ENCODE measurements at places on chromosomes 7 and 10. TPM values are rescaled to one million over a fixed set of nuclear protein-coding genes. Genes with fewer than 3 reads are reported as not detected.
A peak's percentile ranks its signal among the peaks of the same experiment; 100 is the strongest.

GRCh38 chr7:40095230-40095629 is 39.2 kb downstream of the MPLKIP start:
- peak; percentile 21 for DNase-seq

- DNase-seq, result peak; percentile 35
These were observed 785 bp downstream of the WDR86 start for GRCh38 chr7:151408839-151409666.

GRCh38 chr7:134371536-134371935 is 54.8 kb upstream of the SLC35B4 start:
- DNase-seq, result no peak

- DNase-seq, result no peak
These were observed 300.0 kb upstream of the SP8 start for GRCh38 chr7:21086688-21087087.

- DNase-seq, result peak; percentile 69
These were observed 12.4 kb downstream of the GNAT3 start for GRCh38 chr7:80499350-80499953.

CYP3A5 gene
- 25.8 TPM for total RNA-seq

GRCh38 chr10:119273413-119273812 is 66.0 kb downstream of the GRK5 start:
- no peak for DNase-seq

DNA sequence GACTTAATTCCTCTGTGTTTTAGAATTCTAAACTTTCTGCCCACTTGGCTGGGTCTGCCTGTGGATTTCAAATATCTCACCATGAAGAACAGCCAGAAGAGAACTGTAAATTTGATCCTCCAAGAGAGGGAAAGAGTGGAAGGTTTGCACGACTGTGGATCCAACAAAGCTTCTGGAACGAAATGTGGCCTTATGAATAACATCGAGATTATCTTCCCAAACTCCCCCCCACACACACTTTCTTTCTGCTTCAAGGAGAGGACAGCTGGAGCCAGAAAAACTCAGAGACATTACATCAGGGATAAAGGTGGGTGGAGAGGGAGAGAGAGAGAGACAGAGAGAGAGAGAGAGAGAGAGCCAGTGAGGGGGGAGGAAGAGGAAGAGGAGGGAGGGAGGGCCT is 570.1 kb upstream of the MGMT start:
- peak; percentile 60 for DNase-seq

DNA sequence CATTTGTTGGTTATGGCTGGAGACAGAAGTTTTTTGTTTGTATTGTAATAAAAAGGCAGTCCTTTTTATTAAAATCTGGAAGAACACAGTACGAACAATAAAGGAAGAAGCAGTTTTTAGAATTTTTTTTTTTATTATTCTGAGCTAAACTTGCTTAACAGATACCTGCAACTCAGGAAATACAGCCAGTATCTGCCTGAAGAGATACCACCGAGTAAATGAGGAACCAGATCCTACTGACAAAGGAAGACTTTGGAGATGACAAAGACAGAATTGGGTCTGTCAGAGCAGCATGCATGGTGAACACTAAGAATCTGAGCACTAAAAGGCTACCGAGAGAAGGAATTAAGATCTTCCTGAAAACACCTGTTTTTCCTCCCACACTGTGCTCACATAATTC is 1335.9 kb upstream of the SORCS1 start:
- DNase-seq, result no peak

GRCh38 chr10:104054430-104054829 is 31.2 kb downstream of the COL17A1 start:
- no peak for DNase-seq

DNA sequence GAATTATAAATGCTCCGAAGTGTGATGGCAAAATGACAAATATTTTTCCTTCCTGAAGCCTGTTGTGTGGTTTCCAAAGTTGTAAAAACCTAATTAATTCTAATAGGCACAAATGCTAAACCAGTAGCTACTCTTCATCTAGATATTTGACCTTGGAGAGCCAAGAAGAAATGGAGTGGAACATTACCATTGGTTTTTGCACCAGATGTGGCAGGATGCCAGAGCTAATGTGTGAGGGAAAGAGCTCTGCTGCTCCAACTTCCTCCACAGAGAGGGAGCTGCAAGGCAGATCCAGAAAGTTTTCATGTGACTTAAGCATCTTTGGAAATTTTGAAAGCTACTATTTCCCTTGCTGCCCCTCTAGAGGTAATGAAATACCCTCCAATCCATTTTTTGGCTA is 65.1 kb upstream of the HPS1 start:
- no peak for DNase-seq

MTG1 gene
- total RNA-seq, result 40.4 TPM

- DNase-seq, result no peak
These were observed 20.2 kb upstream of the TRPV6 start for GRCh38 chr7:142905759-142906158.

DNA sequence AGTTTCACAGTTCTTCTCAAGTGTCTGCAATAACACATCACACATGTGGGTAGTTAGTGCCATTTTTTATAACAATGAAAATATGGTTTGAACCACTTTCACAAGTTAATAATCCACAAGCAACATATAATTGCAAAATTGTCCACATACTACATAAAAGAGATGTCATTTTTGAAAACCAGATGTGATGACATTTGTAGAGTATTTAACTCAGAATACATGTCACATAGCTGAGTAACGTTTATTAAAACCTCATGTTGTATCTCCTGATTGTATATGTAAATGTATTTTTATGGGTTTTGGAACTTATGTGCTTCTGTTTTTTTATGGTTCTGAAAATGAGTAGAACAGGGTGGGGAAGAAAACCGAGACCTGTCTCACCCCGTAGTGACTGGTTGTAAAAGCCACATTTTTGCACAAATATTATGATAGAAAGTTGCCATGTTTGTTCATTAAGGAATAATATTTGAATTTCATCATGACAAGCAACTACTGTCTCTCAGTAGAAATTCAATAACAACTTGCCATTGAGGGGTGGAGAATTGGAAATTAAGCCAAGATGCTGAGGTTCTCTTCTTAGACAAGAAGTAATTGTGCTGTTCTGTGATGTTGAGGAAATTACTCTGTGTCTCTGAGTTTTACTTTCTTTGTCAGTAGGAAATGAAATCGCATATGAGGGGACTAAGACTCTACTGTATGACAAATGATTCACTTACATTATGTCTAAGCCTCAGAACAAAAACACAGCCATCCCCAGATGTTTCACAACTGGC is 29.2 kb upstream of the EGFR start:
- no peak for DNase-seq

PRLHR gene
- 1.4 TPM for total RNA-seq

TCF7L2 gene
- 45.0 TPM for total RNA-seq

DNA sequence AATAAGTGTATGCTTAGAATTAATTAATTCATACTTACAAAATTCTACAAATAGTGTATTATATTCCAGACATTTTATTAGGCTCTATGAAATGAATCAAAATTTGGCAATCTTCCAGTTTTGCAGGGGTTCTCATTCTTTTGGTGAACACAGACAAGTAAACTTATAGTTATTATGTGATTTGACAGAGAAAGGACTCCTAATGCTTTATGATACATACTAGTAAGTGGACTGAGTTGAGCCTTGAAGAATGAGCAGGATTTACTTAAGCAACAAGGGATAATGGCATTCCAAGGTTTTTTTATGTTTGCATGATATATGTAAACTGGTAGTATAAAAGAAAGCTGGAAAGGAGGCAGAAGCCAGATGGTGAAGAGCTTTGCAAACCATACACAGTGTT is 145.7 kb upstream of the FERD3L start:
- DNase-seq, result peak; percentile 20

GRCh38 chr10:93106631-93107072 is 33.0 kb downstream of the CYP26A1 start:
- no peak for DNase-seq

GRCh38 chr7:8585591-8585990 is 152.2 kb downstream of the NXPH1 start:
- DNase-seq, result no peak

DNA sequence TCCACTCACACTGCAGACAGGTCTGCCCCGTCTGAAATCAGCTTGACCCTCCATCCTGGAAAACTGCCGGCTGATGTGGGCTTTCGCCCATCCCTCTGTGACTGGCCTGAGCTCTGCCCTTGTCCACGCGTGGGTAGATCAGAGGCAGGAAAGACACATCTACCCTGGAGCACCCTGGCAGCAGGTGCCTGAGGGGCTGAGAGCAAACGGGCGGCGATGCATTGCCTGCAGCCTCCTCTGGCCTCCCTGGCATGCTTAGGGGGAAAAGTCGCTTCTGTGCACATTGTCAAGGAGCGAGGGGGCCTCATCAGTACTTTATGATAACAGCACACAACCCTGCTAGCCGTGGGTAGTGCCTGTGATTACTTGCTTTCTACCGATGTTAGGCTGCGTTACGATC is 109.4 kb downstream of the ADARB2 start:
- no peak for DNase-seq

- no peak for DNase-seq
These were observed 662.5 kb downstream of the POM121L12 start for GRCh38 chr7:53697913-53698312.

DNA sequence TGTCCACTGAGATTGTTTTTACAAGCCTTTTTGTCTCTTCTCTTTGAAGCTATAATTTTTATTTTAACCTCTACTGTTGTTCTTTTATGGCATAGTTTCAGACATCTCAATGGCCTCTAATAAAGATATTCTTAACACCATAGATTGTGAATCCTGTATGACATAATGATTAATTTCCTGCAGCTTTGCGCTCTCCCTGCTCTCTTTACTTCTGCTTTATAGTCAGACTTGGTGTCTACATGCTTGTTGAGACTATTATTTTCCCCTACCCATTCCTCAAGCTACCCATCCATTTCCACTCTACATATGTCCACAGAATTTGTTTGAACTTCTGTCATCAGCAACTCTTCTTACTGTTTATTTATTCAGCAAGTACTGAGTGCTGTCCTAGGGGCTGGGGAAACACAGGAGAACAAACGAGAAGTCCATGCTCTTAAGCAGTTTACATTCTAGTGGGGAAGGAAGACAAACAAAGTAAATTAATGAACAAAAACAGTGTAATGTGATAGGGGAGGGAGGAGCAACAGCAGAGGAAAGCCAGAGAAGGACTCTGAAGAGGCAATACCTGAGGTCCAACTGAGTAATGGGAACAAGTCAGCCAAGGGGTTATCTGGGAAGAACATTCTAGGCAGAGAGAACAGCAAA is 110.1 kb downstream of the CDK14 start:
- no peak for DNase-seq

TMEM270 gene
- not detected for total RNA-seq

- DNase-seq, result peak; percentile 60
These were observed 140.9 kb downstream of the ADCYAP1R1 start for GRCh38 chr7:31192986-31193385.

DNA sequence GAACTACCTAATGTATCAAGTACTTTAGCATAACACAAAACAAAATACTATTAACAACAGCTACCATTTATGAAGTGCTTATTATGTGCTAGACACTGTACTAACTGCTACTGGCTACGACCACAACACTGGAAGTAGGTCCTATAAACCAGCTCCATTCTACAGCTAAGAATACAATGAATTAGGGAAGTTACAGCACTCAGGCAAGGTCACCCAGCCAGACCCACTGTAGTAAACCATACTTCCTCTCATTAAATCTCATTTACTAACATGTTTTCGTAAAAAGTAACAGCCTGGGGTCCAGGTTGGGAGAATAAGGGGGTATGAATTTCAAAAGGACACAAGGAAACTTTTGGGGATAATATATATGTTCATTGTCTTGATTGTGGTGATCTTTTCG is 25.4 kb downstream of the NAPEPLD start:
- no peak for DNase-seq

UCMA gene
- 3.9 TPM for total RNA-seq

DNA sequence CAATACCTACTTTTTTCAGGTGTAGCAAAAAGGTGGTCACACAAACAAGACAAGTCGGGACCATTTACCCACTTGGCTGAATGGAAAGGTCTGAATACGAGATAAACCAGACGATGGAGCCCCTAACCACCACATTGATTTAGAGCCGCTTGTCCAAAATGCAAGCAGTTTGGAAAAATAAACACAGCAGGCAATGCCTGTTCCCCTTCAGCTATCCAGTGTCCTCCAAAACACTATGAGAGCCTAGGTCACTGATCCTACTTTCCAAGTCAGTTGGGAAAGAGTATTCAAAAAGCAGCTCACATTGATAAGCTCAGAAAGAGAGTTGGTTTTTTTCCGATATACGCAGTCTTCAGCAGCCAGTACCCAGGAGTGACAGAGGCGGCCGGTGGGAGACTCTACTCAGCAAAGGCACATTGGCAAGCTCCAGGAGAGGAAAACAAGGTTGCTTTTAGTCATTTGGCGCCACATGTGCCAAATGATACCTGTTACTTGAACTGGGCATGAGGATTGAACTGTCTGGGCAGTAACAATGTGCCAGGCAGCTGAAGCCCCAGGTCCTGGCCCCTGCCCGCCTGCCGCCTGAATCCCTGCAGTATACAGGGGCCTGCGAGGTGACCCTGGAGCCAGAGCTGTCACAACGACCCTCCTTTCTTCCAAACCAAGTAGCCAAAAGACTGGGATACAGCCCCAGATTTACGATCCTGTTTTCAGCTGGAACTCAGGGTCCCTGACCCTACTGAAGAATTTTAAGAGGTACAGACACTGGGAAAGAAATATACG is 109.8 kb downstream of the PIP4K2A start:
- no peak for DNase-seq

GRCh38 chr10:76732306-76732705 is 905.3 kb downstream of the KCNMA1 start:
- DNase-seq, result no peak

DNA sequence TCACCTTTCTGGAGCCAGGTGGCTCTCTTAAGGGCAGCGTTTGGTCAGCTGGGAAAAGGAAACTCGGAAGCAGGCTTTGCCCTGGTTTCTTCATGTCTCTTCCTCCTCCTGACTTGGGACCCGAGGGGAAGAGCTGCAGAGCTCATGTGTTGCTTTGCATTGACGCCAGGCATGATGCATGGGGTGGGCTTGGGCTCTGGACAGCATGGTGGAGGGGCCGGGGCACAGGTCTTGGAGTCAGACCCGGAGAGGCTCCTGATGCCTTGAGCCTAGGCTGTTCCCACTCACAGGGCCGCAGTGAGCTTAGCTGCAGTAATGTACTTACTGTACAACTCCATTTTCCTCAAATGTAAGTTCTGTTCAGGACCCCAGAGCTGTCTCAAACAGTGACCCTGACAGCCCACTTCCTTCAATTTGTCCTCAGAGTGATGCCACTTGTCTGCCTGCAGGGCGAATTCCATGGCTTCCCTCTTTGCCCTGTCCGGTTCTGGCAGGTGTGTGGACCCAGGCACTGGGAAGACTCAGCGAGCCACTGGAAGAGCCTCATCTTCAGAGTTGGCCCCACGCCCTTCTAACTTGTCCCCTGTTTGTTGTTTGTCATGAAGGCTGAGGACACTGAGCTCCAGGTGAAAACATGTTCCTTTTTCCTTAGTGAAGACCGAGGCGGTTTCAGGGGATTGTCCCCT is 50.2 kb downstream of the ZNF467 start:
- no peak for DNase-seq

PLAC9 gene
- 169 TPM for total RNA-seq

- DNase-seq, result no peak
These were observed 39.9 kb downstream of the ADCYAP1R1 start for GRCh38 chr7:31091924-31092434.

DNA sequence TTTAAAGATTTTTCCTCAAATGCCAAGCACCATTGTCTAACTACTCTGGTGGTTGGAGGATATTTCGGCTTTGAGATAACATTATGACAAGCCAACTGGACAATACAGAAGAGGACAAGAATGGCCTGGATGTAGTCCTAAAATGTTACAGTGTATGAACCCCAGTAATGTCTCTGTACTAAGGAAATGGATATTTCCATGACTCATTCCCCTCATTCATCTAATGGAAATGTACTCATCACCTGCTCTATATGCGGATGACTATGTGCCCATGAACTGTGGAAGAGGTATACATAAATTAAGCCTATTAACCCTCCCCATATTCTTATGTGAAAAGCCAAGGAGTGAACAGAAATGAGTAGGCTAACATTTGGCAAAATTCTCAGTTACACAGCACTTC is 207.9 kb downstream of the CACNA2D1 start:
- no peak for DNase-seq
